ENCODE measurements at places on chromosomes 1 and 21. TPM values are rescaled to one million over a fixed set of nuclear protein-coding genes. Genes with fewer than 3 reads are reported as not detected.

DNA sequence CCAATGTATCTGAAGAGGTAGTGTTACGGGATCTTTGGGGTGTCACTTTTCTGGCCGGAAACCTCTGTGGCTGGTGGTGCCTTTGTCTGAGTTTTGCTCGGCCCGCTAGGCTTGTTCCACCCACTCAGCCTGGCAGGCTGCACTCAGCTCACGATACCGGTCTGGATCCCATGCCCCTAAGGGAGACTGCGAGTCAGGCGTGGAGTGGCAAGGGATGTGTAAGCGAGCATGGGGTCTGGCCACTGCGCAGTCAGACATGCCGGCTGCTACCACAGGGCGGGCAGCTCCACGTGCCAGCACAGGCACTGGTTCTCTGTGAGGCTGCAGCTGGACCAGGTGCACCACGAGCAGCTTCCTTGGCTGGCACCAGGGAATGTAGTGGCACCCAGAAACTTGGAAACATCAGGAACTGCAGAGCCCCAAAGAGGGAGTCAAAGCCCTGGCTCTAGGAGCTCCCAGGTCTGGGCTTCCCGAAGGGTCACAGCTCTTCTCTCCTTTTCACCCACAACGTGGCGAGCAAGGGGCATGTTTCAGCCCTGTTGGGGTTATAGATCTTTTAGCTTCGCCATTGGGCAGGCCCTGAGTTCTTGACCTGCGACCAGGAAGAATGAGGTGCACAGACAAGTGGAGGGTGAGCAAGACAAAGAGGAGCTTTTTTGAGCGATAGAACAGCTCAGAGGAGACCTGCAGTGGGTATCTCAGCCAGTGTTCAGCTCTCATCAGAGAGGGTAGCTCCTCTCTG lies 23.8 kb upstream of the LRRC8C start:
- H3K27me3 ChIP-seq: no peaks in the 10 kb centered on the region
- no peaks in the 10 kb centered on the region for H3K36me3 ChIP-seq
- H3K4me1 ChIP-seq: peaks cover 28% of the 10 kb centered on the region
- H3K4me3 ChIP-seq: no peak overlapping the region
- no peak for DNase-seq

DNA sequence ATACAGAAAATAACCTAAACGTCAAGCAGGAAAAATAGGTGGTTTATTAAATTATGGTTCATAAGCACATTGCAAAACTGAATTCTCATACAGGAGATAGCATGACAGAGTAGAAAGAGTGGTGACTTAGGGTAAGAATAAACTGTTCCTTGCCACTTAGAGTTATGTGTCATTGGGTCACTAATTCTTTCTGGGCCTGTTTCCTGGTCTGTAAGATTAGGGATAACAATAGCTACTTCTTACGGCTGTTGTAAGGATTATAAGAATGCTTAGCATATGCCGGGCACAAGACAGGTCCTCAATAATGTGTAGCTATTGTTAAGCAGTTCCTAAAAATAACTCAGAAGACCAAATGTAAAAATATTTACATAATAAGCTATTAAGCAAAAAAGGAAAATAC lies 24.2 kb downstream of the SNRNP40 start:
- no peaks in the 10 kb centered on the region for H3K27me3 ChIP-seq
- no peak overlapping the region for H3K4me3 ChIP-seq
- H3K4me1 ChIP-seq: peaks cover 13% of the 10 kb centered on the region
- H3K36me3 ChIP-seq: peaks cover 21% of the 10 kb centered on the region

DNA sequence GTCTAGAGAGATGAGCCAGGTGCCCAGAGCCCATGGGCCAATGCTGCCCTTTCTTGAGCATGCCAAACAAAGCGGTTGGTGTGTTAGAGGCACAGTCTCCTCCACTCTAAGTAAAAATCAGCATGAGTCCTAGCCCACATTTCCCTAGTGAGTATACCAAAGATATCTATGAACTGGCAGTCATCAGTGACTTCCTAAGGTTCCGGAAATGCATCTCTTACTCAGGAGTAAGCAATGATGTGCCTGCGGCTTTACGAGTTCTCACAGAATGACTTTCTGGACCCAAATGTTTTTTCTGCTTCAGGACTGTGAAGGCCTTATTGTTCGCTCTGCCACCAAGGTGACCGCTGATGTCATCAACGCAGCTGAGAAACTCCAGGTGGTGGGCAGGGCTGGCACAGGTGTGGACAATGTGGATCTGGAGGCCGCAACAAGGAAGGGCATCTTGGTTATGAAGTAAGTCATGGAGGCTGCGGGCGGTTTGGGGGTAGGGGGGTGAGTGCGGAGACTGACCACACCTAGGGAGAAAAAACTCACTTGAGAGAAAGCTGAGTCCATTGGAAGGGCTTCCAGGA lies 9.2 kb downstream of the PHGDH start:
- H3K27me3 ChIP-seq: no peaks in the 10 kb centered on the region
- no peak overlapping the region for H3K27ac ChIP-seq
- peaks cover 6% of the 10 kb centered on the region for H3K36me3 ChIP-seq
- H3K4me1 ChIP-seq: no peaks in the 10 kb centered on the region
- no peak for DNase-seq

DNA sequence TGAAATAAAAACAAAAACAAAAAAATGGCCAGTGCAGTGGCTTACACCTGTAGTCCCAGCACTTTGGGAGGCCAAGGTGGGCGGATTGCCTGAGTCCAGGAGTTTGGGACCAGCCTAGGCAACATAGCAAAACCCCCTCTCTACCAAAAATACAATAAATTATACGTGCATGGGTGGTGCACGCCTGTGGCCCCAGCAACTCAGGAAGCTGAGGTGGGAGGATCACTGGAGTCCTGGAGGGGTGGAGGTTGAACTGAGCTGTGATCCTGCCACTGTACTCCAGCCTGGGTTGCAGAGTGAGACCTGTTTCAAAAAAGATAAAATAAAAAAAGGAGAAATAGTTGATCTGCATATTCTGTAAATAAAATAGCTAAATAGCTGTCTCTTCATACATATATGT lies 41.2 kb downstream of the HS2ST1 start:
- H3K36me3 ChIP-seq: no peaks in the 10 kb centered on the region
- DNase-seq: no peak
- H3K4me3 ChIP-seq: no peak overlapping the region

DNA sequence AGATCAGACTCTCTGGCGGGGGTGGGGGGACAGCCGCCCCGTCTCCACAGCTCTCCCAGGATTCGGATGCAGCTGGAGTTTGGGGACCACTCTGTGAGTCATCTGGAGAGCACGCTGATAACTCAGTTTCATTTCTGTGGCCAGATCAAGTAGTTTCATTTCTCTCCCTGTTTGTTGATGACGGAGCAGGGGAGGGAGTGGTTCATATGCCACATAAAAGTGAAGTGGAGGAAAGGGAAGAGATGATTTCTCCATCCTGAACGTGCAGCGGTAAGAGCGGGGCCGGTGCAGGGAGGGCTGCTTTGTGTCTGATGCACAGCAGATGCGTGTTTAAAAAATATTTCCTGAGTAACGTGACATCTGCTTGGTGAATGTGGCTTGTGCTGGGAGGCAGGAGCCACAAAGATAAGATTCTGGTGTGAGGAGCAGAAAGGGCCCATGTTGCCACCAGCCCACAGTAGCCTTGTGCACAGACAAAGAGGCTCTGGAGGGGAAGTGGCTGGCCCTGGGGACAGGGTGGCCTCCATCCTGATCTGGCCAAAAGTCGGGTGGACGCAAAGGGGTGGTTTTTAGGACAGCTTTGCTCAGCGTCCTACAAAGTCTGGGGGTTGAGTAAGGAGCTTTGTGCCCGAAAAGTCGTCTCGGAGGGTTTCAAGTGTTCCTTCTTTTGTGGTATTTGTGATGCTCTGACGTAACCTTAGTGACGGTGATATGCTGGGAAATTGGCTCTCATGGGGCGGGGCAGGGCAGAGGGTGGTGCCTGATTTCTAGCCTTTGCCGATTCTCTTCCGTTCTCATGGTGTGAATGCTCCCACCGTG lies at the start of gene MX2:
Gene MX2 (plus strand): TSS at position 242 of the 819 bp plus-strand sequence. CDS start 14,880 bp downstream, outside the sequence.
- H3K36me3 ChIP-seq: no peaks in the 10 kb centered on the region
- H3K4me3 ChIP-seq: peak within 1 kb of the TSS; percentile 39
- peak within 1 kb of the TSS; percentile 86 for H3K27ac ChIP-seq
- H3K4me1 ChIP-seq: peaks cover 6% of the 10 kb centered on the region
- DNase-seq: peak; percentile 96

- no peak for DNase-seq
- H3K27me3 ChIP-seq: no peaks in the 10 kb centered on the region
- peak overlapping the region; percentile 97 for H3K27ac ChIP-seq
These were observed 1.1 kb downstream of the ADIPOR1 start for GRCh38 chr1:202956969-202957368.

GRCh38 chr1:183219616-183220009 lies 33.5 kb downstream of the LAMC2 start:
- no peak overlapping the region for H3K4me3 ChIP-seq
- H3K4me1 ChIP-seq: peaks cover 34% of the 10 kb centered on the region
- no peak for DNase-seq
- no peaks in the 10 kb centered on the region for H3K27me3 ChIP-seq
- H3K36me3 ChIP-seq: no peaks in the 10 kb centered on the region

DNA sequence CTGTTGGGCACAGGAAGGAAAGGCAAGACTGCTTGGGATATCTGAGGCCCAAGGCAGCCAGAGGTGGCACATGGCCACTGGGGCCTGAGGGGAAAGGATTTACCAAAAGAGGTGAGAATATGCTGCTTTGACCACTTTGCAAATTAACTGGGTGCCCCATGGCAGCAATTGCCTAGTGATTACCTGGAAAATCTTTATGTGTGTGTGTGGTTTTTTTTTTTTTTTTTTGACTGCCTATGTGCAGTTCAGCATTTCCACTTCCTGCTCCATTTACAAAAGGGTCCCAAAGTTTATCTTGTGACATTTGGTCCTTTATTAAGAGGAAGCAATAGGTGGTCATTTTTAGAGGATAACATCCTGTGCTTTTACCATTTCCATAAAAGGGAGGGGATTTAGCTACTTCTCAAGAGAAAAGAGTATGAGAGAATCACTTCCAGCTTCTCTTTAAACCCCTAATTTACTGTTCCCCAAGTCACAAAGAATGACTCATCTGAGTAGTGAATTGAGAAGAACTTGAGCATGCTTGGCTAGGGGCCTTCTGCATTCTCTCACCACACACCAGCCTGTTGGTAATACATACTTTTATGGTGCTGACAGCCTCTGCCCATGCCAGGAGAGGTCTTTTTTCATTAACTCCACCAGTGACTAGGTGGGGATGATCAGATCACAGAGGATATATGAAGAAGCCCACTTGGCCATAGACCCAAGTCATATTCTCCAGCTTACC lies 52.1 kb downstream of the SYDE2 start:
- H3K4me1 ChIP-seq: peaks cover 12% of the 10 kb centered on the region
- H3K4me3 ChIP-seq: no peak overlapping the region
- DNase-seq: no peak
- no peaks in the 10 kb centered on the region for H3K27me3 ChIP-seq

DNA sequence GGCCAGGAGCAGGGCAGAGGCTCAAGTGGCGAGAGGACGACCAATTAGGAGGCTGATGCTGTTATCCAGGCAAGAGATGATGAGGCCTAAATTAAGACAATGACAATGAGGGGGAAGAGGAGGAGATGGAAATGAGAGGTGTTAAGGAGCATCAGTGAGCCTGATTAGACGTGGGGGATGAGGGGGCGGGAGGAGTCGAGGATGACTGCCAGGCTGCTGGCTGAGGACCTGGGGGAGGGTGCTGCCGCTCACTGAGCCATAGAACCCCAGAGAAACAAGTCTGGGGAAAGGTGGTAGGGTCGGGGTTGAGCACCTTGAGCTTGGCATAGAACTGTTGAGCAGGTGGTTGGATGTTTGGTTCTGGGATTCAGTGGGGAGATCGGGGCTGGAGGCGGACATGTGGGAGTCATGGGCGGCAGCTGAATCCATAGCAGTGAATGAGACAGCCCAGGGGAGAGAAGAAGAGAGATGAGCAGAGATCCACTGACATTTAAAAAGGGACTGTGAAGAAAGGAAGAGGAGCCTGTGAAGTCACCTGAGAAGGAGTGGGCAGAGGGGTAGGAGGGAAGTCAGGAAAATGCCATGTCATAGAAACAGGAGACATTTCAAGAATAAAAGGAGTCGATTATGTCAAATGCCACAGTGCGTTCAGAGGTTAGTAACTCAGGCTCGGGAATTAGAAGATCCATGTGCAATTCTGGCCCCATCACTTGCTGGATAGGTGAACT lies 28.5 kb downstream of the DLGAP3 start:
- DNase-seq: no peak
- H3K4me1 ChIP-seq: peaks cover 4% of the 10 kb centered on the region
- no peaks in the 10 kb centered on the region for H3K36me3 ChIP-seq
- peaks cover 32% of the 10 kb centered on the region for H3K27me3 ChIP-seq

- no peak overlapping the region for H3K4me3 ChIP-seq
- no peak overlapping the region for H3K27ac ChIP-seq
- DNase-seq: no peak
- no peaks in the 10 kb centered on the region for H3K27me3 ChIP-seq
These were observed 262.4 kb downstream of the USP25 start for GRCh38 chr21:15992171-15992570.

DNA sequence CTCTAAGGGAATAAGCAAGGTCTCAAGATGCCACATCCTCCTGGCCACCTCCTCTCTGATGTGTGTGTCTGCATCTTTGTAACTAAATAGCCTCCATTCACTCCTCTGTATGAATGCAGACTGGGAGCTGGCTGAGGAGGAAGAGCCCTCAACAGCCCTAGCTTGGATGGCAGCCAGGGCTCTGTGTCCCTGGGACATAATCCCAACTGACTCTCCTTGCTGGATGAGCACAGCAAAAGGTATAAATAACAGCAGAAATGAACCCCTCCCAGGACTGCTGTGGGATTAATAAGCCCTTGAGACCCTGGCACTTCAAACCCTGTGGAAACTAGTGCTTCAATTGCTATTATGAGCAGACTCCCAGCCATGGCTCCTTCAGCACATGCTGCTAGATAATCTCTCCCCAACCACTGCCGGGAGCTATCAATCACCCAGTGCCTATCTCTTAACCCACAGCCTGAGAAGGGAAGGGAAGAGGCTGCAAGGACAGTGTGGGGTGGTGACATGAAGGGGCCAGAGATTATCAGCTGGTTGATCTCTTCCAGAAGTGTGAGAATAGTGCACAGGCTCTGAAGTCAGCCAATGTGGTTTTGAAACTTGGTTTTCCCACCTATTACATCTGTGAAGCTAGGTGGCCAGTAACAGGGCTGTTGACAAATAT lies 152.2 kb downstream of the TNR start:
- H3K4me1 ChIP-seq: no peaks in the 10 kb centered on the region
- no peaks in the 10 kb centered on the region for H3K27me3 ChIP-seq
- H3K36me3 ChIP-seq: no peaks in the 10 kb centered on the region
- no peak overlapping the region for H3K27ac ChIP-seq
- no peak overlapping the region for H3K4me3 ChIP-seq
- no peak for DNase-seq

DNA sequence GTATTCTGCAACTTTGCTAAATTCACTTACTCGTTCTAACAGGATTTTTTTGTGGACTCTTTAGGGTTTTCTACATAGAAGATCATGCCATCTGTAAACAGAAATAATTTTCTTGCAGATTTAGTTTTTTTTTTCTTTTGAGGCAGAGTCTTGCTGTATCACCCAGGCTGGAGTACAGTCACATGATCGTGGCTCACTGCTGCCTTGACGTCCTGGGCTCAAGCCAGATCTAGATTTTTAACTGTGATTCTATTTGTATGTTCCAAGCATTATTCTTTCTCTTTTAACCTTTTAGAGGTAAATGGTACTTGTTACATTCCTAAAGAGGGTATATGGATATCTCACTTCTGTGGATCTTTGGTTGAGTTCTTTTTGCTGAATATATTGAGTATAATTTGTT lies 18.6 kb downstream of the FABP3 start:
- H3K27ac ChIP-seq: no peak overlapping the region
- H3K4me1 ChIP-seq: no peaks in the 10 kb centered on the region
- H3K36me3 ChIP-seq: peaks cover 45% of the 10 kb centered on the region
- no peaks in the 10 kb centered on the region for H3K27me3 ChIP-seq
- no peak for DNase-seq
- H3K4me3 ChIP-seq: no peak overlapping the region

CLEC20A gene
- total RNA-seq: not detected

APP gene
- 484 TPM for total RNA-seq

ENSA gene
- 212 TPM for total RNA-seq

ERG gene
- total RNA-seq: 3.7 TPM
